ENCODE measurements at places on chromosomes 7 and 10.

DNA sequence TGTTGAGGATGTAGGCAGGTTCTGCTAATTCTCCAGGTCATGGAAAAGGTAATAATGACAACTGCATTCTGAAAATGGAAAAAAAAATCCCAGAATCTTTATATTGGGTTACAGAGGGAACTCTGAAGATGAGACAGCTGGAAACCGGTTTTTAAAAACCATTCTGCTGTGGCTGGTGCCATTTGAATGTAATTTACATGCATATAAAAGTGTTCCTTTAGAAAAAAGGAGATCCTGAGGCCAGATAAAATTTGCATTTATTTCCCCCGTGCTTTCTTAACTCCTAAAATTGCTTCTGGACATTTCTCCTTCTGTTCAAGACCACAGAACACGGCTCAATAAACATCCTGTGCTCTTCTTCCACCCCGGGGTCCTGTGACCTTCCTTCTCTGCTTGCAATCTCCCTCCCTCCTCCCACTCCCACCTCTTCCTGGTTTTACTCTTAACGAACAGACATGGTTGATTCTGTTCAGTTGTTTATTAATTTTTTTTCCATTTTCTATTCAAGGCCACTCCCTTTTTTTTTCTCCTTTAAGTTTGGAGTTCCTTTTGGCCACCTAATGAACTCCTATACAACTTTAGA is 41.6 kb downstream of the SH2D4B start:
- no peak for DNase-seq

- no peak for DNase-seq
Measured at GRCh38 chr10:122786269-122786668, 59.4 kb downstream of the CUZD1 start.

DNA sequence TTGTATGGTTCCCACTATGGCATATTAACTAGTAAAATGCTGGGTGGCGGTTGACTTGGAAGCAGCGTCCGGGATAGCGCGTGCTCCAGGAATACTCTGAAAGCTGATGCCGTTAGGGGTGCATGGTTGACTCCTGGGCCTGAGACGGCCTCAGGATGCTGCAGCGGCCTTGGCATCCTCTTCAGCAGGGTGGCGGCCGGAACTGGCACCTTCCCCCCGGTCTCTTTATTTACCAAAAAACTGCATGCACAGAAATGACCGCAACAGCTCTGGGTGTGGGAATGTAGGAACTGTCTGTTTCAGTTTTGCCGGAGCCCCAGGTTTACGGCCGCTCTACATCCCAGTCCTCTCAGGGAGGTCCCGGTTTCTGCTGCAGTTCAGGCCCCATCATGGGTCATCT is 28.8 kb downstream of the PFKP start:
- DNase-seq, result no peak

GRCh38 chr7:150417863-150418262 is 32.6 kb upstream of the GIMAP8 start:
- no peak for DNase-seq

- no peak for DNase-seq
Measured at GRCh38 chr10:116838143-116838725, 11.1 kb upstream of the ENO4 start.

DNA sequence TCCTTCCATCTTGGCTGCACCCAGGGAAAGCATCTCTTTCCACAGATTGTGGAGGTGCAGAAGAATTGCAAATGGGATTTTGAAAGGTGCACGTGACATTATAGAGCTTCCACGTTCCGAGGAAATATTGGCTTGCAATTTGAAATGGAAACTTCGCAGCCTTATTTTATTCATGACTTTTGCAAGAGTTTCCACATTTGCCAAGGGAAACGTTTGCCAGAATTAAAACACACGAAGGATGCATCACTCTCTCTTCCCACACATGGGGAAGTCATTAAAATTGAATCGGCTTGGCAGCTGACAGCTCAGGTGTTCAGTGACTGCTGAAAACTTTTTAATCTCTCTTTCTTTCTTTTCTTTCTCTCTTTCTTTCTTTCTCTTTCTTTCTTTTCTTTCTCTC is 475.4 kb upstream of the IGFBP3 start:
- no peak for DNase-seq

- no peak for DNase-seq
Measured at GRCh38 chr7:131288450-131288849, 39.2 kb upstream of the MKLN1 start.

GRCh38 chr10:86653987-86654386 is 360 bp upstream of the OPN4 start:
- DNase-seq, result no peak

GRCh38 chr7:144720149-144720548 is 115.7 kb downstream of the TPK1 start:
- DNase-seq, result no peak

DNA sequence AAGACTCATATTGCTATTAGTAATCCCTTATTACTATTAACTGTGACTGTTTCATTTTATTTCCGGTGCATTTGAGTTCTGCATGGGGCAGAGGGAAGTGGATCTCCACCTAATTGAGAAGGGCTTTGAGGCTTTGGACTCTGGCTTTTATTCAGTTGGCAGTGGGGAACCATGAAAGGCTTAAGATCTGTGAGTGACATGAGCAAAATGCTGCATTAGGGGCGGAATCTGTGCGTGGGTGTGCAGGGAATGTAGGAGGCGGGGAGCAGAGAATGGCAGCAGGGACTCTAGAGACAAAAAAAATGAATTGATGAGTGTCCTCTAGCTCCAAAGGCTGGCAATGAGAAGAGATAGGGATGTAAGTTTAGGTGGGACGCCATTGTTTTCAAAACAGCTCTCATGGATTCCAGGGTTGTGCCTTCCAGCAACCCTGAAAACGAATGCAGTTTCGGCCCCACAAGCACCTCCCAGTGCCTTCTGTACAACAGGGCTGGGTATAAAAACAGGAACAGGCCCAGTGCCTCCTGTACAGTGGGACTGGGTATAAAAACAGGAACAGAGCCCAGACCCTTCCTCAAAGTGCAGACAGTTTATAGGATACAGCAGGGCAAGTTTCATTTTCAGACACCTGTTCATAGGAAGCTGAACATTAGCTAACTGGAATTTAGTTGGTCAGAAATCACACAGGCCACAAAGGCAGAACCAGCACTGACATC is 663.3 kb upstream of the FOXK1 start:
- DNase-seq, result no peak

- no peak for DNase-seq
Measured at GRCh38 chr7:95871075-95871848, 98.9 kb downstream of the DYNC1I1 start.

DNA sequence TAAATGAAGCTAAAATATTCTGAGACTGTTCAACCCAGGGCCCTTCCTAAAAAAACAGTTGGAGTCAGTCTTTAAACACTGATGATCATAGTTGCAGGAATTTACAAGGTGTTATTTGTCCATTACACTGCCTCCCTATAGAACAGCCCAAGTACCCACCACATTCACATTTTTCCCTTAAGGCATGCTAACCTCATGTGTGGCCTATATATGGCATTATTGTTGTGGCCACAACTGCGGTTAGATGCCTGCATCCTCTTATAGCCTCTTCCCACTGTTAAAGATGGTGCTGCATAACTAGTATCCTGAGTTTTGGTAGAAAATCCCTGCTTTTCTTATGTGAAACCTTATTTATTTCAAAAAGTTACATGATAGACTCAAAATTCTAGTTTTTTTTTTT is 287.9 kb upstream of the SEMA3A start:
- no peak for DNase-seq

GRCh38 chr7:132709971-132710567 is 133.8 kb upstream of the PLXNA4 start:
- peak; percentile 1 for DNase-seq

- DNase-seq, result no peak
Measured at GRCh38 chr7:156140896-156141295, 328.6 kb upstream of the SHH start.

GRCh38 chr7:53121374-53121773 is 85.9 kb downstream of the POM121L12 start:
- DNase-seq, result no peak

GRCh38 chr7:108225531-108226181 is 95.5 kb upstream of the LAMB4 start:
- no peak for DNase-seq

DNA sequence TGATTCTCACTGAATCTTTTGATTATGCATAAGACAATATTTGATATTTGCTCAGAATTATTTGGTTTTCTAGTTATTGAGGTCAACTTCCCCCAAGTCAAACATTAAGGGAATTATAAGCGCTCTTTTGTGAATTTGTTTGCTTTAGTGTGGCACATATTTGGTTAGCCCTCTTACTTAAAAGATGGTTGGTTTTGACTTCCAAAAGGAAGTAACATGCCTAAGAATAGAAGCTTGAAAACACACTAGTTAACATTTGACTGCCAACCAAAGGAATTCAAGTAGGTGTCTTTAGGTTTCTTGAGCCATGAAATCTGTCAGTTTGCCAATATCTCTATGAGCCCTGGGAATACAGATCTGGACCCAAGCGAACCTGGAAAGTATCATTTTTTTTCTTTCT is 24.9 kb downstream of the STEAP4 start:
- DNase-seq, result no peak

GRCh38 chr10:11831520-11831951 is 8.4 kb downstream of the PROSER2 start:
- DNase-seq, result no peak

- no peak for DNase-seq
Measured at GRCh38 chr7:108328174-108328651, 128.0 kb downstream of the NRCAM start.

DNA sequence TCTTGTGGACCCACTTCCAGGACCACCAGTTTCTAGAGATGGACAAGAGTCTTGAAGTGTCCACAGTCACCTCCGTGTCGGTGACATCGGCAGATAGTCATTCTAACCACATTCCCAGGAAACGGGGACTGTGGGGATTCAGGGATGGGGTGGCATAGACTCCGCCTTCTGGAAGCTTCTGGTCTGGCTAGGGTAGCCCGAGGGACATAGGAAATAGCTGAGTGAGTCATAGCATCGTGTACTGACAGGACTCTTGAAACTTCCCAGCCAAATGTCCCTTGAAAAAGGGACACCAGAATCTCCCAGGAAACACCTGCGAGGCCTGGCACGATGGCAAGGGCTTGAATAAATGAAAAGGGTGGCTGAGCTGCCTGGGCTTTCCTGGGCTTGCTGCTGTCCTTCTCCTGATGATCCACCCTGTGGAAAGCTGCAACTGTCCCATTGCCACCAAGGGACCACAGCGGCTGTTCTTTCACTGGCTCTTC is 84.1 kb upstream of the LRRC4 start:
- no peak for DNase-seq

DNA sequence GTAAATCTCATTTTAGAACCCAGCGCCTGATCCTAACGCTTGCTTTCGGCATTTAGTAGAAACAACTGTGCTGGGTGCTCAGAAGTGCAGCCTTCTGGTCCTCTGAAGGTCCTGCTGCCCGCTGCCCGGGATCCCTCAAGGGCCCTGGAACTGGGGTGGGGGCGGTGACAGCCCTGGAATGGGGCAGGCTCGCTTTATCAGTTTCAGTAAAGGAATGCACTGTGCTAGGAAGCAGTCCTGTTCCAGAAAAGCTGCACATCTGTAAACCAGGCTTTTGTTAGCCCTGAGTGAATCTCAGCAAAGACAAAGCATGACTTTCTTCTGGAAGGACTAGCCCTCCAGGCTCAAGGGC is 254.6 kb downstream of the TNS3 start:
- DNase-seq, result no peak
